ENCODE measurements at places on chromosomes 16 and 17. TPM values are rescaled to one million over a fixed set of nuclear protein-coding genes. Genes with fewer than 3 reads are reported as not detected.

The QPRT gene
- 171 TPM for polyA plus RNA-seq

The ABAT gene
- polyA plus RNA-seq: 66.7 TPM

The CWC25 gene
- polyA plus RNA-seq: 24.6 TPM

The MVD gene
- 41.4 TPM for polyA plus RNA-seq

The IGFBP4 gene
- 349 TPM for polyA plus RNA-seq

The TBC1D3L gene
- polyA plus RNA-seq: 21.2 TPM

The OTOP3 gene
- not detected for polyA plus RNA-seq

All from renal pelvis (tissue), 12 donors.